ENCODE measurements at places on chromosomes 4 and X.

DNA sequence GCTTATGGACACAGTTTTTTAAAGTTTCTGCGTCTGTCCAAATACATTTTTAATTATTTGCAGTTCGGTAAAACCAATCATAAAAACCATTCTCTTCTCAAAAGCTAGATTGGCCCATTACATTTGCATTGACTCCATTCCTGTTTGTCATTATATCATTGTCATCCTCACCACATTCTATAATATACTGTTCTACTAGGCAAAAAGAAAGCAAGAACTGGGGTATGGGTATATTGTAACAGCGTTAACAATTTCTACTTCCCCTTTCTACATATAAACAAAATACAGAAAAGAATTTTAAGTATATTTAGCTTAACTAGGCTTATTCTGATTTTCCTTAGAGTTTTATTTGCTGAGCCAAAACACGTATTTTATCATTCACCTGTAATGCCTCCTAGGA, 91.8 kb downstream of the RAP1GDS1 start:
- DNase-seq = no peak

GRCh38 chr4:13540446-13541175, 3.7 kb downstream of the NKX3-2 start:
- no peak for DNase-seq

DNA sequence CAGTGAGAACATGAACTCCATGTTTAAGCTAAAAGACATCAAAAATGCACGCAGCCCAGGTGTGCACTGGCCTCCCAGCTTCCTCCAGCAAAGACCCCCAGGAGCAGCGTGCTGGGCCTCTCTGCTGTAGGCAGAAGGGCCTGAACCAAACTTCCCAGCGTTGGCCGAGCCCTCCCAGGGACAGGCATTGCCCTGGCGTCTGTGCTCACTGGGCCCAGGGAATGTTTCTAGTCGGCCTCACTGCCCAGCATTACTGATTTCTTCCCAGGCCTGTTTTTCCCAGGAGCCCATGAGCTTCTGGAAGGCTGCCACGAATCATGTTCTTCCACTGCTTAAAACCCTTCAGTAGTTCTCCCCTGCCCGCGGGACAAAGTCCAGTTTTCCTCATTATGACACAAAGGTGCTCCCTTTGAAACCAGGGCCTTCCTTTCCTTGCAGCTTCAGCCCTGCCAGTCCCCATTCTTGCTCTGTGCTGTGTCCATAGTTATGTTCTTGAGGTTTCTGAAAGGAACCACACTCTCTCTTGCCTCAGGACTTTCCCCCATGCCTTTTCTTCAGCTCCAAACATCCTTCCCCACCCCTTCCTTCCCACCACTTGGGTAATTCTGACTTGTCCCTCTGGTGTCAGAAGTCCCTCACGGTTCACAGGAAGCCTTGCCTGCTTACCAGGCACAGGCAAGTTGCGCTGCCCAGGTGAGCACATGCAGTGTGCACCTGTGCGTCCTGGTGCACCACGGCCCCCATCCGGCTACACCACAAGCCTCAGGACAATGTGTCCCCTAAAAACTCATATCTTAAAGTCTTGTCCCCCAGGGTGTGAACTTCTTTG, 93.4 kb upstream of the ENPP6 start:
- DNase-seq = no peak

GRCh38 chr4:28351102-28351501, 1490.5 kb downstream of the STIM2 start:
- no peak for DNase-seq

DNA sequence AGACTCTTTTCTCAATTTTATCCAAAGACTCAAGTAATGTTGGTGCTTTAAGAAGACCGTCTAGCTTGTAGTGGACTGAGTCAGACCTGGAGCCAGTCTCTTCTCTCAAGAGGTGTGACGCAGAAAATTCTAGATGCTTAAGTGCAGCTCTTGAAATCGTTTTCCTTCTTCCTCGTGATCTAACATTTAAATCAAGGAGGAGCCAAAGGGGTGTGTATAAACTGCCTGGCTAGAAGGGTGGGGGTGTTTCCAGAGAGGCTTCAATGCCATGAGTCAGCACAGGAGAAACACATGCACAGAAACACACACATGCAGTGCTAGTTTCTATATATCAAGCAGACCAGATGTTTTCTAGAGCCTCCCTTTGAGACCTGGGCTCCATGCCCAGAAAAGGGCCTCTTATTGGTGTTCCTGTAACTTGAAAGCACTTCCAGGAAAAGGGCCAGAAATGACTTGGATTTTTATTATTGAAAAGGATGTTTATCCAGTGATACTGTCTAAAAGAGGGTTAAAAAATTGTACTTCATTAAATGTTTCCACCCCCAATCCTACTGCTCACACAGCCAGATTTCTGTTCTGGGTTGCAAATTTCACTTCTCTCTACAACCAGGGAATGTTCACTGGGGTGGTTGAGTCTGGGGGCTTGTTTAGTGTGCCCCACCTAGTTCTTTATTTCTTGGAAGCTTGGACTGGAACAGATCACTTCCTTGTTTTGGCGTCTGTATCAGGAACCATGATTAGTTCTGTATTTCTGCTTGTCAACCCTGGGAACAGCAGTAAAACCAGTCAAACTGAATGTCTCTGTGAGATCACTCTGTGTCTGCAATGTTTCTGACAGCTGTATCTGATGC, at the start of gene CLIC2:
CLIC2 (minus strand) TSS at position 129 of the 851 bp plus-strand sequence. CDS start 187 bp downstream, outside the sequence.
- DNase-seq = no peak

DNA sequence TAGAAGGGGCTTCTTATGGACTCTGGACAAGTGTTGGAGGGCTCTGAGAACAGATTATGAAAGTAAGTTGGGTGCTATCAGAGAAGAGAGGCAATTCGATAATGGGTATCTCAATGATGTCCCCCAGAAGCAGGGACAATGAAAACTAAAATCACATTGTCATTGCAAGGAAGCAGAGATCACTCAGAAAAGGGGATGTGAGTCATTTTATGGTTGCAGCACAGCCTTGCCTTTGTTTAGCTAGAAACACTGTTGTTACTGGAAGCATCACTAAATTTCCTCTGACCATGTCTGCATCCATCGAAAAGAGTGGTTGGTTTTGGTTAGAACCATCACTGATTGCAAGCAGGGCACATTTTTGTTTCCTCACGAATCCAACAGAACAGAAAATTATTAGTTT, 246.8 kb upstream of the NWD2 start:
- no peak for DNase-seq
